ENCODE measurements at places on chromosomes 5 and 9.

DNA sequence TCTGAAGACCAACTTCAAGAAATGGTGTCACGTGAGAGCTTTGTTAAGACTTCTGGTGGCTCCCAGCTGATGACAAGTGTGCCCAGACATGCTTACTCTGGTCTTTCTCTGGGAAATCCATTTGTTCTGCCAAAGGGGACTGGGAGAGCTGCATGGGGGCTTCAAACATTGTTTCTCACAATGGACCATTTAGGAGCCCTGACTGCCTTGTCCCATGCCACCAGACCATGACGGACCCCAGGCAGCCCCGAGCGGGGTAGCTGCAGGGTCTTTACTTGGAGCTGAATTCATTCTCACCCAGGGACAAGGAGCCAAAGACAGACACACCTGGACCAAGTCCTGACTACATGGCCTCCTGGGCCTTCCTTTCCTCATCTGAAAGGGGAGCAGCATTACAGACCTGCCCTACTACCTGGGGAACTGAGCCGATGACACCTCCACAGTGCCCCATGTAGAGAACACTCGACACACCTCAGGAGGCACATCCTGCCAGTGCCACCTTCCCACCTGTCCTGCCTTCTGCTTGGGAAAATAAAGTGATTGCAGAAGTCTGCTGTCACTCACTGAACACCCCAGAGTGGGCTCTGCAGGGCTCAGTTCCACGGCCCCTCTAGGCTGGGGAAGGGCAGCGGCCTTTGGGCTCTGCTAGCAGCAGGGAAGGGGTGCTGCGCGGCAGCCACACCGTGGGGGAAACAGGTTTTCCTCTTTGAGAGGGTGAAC is 169.0 kb downstream of the DAB2IP start:
- no peak for DNase-seq

DNA sequence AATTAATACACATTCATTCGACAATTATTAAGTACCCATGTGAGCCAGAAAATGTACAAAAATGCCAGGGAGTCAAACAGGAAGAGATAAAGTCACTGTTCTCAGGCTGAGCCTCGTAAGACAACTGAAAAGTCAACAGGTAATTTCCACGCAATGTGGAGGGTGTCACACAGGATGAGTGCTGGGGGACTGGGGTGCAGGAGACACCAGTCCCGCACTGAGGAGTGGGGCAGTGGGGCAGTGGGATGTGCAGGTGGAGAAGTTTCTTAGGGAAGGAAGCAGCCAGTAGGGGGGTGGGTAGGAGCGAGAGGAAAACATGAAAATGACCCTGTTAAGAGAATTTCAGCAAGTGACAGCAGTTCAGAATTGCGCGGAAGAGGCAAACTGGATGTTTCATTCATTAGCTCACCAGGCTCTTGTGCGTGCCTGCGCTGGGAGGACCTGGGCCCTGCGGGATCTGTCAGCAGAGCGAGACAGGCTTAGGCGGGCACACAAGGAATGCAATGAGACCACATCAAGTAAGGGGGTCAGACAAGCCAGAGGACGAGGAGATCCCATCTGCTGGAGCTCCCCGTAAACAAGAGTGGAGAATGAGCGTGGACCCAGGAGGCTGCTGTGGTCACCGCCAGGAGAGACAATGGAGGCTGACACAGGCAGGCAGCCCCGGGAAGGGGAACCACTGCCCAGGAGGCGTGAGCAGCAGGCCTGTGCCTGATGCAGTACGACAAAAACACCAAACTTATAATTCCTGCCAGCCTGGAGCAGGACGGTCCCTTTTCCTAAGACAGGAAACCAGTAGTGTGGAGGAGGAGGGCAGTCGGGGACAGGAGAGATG is 21.0 kb downstream of the CAMSAP1 start:
- DNase-seq: no peak

DNA sequence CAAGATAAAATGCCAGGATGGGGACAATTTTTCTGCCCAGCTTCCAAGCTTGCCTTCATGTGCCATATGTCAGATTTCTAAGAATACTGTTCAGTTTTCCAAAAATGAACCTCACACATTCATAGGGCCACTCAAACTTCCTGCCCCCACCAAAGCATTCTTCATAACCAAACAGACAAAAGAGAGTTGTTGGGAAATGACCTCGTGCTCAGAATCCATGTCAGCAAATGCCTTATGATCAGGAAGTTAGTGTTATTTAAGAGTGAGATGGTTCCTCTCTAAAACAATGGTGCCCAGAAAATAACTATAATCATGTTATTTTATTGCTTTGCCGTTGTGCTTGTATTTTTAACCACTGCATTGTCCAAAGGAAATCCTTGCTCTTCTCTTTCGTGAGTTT is 208.2 kb downstream of the ZNF608 start:
- no peak for DNase-seq

- DNase-seq: no peak
Measured at GRCh38 chr5:116738615-116739261, 164.1 kb upstream of the SEMA6A start.

DNA sequence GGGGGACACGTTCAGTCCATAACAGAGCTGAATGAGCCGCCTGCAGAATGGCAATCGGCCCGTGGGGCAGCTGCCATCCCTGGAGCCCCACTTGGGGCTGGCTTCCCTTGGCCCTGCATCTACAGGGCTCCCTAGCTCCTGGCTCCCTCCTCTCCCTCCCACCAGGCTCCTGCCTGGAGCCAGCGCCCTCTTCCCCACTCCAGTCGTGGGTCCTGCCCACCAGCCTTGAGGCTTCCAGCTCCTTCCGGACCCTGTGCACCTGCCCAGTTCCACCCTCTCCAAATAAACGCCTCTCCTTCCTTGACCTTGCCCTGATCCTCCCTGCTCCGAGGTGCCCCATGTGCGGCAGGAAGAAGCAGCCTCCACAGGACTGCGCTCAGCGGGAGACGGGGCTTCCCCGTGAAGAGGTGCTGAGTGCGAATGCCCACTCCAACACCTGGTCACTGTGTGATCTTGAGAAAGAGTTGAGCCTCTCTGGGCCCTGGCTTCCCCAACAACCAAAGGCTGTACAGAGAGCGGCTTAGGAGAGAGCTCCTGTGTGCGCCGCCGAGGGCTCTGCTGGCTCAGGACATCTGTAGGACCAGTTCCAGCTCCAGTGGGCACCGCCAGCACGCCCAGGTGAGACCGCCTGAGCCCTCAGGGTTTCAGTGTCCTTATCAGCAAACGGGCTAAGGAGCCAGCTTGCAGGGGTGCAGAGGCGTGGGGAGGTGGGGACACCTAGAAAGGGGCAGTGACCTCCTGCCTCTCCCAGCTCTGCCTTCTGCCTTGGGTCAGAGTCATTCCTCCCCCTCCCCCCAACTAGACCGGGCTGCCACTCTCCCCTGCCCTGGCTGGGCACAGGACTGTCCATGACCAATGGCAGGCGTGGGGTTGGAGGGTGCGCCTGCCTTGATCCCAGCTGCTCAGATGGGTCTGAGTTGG is 12.1 kb downstream of the C9orf50 start:
- DNase-seq: no peak

DNA sequence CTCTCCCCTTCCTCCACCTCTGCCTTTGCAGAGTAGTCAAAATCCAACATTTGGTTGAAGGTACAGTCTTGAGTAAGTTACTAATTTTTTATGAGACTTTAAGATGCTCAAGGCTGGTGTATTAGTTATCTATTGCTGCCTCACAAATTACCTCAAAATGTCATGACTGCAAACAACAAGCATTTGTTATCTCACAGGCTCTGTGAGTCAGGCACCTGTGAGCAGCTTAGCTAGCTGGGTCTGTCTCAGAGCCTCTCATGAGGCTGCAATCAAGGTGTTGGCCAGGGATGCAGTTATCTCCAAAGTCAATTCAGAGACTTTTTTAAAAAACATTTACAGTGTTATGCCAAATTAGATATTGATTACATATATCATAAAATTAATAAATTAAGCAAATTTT is 371.3 kb upstream of the RGMB start:
- no peak for DNase-seq

GRCh38 chr5:12936221-12936620 is 1008.3 kb downstream of the DNAH5 start:
- DNase-seq: no peak

DNA sequence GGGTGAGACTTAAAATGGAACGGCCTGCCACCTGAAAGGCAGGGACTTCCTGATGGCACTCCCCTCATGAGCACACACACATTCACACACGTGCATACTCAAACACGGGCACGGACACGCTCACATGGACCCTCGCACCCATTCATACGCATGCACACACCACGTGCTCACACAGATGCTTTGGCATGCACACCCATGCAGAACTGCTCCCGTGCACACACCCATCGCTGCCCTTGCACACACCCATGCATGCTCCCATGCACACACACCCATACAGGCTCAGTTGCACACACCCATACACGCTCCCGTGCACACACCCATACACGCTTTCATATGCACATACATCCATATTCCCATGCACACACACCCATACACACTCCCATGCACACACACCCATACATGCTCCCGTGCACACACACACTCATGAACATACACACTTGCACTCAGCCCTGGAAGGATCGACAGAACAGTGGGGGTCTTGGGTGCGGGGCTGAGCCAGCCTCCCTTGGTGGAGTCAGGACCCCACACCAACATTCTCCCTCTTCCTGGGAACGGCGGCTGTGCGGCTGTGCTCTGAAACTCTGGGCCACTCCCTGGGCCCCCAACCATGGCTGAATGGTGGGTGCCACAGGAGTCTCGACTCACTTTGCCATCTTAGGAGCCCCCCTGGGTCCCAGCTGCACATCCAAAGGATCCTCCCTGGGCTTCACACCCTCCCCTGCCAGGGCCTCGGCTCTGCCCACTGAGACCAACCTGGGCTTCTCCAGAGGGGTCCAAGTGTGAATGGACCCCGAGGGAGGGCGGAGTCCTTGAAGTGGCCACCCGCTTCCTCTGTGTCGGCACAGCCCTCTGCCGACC is 115.2 kb downstream of the RXRA start:
- no peak for DNase-seq

DNA sequence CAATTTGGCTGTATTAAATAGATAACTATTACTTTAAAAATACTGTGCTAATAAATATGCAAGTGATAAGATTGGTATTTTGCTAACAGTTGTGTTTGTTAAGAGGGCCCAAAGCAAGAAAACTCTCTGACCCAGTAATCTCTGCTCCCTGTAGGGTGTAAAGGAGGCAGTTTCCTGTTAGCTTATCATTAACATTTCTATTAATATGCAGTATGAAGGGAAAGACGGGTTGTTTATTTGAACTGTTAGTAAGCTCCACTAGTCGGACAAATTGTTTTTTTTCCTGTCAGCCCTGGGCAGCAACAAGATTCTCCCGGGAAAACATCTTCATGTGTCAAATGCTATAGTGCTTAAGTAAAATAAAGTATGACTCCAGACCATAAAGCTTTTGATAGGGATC is 35.6 kb downstream of the ERP44 start:
- DNase-seq: no peak

DNA sequence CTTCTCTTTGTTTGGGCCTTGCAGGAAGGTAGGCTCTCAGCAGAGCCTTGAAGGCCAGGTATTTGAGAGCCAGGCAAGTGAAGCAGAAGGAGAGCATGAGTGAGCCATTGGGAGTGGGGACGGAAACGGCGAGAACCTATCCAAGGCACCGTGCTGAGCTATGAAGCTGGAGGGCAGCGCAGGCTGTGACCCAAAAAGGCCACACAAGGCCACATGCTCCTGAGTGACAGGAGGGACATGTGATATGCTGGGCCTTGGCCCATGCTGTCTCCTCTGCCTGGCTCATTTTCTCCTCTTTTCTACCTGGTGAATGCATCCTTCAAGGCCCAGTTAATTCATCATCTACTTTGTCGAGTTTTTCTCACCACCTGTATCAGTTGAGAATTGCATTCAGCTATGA is 136.3 kb downstream of the PALM2AKAP2 start:
- DNase-seq: no peak

DNA sequence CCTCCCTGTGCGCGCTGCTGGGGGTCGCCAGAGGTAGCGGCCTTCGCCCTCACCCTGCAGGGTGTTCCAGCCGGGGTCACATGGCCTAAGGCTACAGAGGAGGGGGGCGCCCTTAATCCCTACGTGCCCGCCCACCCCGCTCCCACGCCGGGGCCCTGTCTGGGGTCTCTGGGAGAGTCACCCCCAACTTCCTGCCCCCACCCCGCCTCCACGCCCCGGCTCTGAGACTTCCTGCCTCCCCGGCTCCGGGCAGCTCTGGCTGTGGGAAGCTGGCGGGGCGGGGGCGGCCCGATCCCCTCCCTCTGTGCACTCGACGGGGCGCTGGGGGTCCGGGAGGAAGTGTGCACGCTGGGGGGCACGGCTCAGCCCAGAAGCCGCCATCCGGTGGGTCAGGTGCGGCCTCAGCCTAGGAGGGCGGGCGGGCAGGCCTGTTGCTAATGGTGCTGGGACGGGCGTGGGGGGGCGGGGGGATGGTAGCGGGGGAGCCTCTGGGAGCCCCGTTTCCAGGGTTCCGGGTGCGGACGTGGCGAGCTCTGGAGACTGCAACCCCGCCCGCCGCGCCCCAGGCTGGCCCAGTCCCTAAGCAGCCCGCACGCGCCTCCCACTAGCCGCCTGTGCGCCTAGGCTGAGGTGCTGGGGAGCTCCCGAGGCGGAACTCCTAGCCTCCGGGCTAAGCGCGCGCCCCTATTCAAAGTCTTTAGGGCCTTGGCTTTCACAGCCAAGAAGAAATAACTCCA is 61.6 kb downstream of the CXXC5 start:
- DNase-seq: no peak

- no peak for DNase-seq
Measured at GRCh38 chr9:20309124-20309523, 313.2 kb downstream of the MLLT3 start.

- no peak for DNase-seq
Measured at GRCh38 chr5:82425591-82425990, 147.4 kb upstream of the RPS23 start.

GRCh38 chr5:90381213-90381929 is 28.2 kb downstream of the CETN3 start:
- DNase-seq: no peak

DNA sequence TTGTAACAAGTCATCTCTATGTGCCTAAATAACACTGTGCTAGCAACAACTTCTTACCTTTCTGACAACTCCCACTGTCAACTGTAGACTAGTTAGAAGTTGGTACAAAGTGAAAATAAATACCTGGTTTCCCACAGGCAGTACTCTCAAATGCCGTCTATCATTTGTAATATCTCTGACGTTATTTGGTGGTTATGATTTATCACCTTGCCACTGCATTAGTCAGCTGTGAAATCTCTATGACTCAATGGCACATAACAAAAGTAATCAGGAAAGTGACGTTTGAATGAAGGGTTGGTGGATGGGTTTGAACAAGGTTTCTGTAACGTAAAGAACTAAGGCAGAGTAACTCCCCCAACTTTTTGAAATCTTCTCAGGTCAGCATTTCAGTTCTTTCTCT is 592.3 kb downstream of the MAT2B start:
- no peak for DNase-seq

- DNase-seq: no peak
Measured at GRCh38 chr5:122498163-122498562, 186.1 kb downstream of the SNCAIP start.

Measured in thoracic aorta (tissue), 2 donors.